Suprapubic skin (tissue), 4 donors: ENCODE measurements at places on chromosomes 12 and 14.

GRCh38 chr14:68403191-68404145 lies 389.4 kb downstream of the ZFP36L1 start:
- DNase-seq: no peak

- DNase-seq: no peak
Observed at GRCh38 chr12:50562520-50563433, 58.0 kb downstream of the DIP2B start.

DNA sequence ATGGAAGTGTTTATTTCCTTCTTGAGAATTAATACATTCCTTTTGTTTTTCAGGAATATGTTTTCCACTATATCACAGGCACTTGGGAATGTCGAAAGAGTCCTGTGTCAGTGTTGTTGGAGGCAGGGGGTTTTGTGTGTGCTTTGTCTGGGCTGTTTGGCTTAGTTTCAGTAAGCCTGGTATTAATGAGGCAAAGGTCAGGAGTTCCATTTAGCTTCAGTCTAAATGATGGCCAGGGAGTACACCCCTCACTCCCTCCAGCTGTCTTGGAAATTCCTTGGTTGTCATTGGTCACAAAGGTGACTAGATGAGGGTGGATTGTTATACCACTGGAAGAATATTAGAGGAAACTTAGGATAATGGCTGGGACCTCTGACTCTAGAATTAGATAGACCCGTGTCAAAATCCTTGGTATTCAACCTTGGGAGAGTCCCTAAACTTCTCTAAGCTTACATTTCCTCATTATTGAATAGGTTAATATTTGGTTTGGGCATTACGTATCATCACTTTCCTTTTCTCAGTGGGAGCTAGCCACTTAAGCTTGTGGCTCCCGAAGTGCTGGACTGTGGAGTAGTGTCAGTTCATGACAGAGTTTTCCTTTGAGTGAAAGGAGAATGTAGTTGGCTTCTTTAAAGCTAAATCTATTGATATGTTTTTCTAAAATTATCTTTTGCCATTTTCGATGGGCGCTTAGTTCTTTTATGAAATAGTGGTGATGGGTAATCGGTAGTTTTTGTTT lies 5.2 kb downstream of the FRS2 start:
- DNase-seq: no peak

DNA sequence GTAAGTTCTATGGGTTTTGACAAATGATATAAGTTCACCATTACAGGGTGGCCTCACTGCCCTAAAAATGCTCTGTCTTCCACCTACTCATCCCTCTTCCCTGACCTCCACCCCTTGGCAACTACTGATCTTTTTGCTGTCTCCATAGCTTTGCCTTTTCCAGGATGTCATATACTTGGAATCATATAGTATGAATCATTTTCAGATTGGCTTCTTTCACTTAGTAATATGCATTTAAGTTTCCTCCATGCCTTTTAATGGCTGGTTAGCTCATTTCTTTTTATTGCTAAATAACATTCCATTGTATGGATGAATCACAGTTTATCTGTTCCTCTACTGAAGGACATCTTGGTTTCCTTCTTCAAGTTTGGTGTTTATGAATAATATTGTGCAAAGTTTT lies 14.0 kb upstream of the PEX5 start:
- no peak for DNase-seq

DNA sequence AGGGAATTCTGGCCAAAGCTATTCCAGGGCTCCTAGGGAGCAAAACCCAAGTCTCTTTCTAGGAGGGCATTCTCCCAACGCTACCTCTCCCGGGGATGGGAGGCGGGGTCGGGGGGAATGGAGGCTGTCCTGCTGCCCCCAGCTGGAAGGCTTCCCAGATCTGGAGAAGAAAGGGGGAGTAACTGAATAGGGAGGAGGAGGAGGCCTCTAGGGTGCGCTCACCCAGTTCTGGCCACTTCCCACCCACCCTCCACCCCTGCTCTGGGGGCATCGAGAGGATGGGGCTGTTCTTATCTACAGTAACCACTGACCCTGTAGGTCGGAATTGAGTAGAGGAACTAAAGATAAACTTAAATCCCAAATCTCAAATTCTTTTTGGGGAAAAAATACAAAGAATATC lies 579 bp upstream of the RNASE1 start:
- no peak for DNase-seq

DNA sequence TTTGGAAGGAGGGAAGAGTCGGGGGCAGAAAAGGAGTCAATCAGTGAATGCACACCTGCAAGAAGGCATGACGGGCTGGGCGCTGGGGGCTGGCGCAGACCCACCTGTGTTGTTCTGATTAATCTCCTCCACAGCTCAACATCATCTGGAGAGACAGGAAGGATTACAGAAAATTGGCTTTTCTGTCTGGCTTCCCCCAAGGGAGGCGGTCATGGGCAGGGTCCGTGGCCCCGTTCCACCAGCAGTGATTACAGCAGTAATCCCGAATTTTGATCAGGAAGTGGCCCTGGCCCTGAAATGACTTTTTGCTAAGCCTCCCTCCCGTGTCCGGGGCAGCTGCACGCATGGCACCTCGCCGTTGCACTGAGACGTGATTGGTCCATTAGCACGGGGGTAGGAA lies 24.4 kb upstream of the GALNT9 start:
- DNase-seq: no peak

GRCh38 chr14:104865081-104865630 lies at the start of gene CEP170B:
Gene CEP170B, plus strand, starts transcription at chr14:104865268. Its CDS starts 3,183 bp downstream, at chr14:104868451.
- no peak for DNase-seq

- no peak for DNase-seq
Observed at GRCh38 chr12:77047341-77048109, 17.8 kb downstream of the E2F7 start.

- no peak for DNase-seq
Observed at GRCh38 chr12:86249276-86249675, 6.9 kb downstream of the MGAT4C start.
